Right atrium auricular region (tissue), 2 donors: ENCODE measurements at places on chromosomes 3 and 15.

DNA sequence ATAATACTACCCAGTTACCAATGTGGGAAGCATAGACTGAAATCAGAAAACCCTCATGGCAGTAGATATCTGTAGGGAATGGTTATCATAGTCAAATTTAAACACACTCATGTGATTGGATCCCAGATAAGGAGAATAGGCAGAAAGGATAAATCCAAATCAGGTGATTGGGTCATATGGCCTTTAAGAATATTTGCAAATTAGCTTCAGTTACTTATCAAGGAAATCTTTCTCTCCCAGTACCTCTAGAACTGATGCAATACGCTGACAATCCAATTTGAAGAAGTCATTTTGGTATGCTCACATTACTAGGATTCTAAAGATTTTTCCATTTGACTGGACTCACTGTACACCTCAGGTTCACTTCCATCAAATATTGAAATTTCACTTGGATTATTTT lies 87.7 kb upstream of the MNS1 start:
- DNase-seq = no peak

GRCh38 chr3:31157047-31157694 lies 262.7 kb upstream of the GADL1 start:
- DNase-seq = no peak

DNA sequence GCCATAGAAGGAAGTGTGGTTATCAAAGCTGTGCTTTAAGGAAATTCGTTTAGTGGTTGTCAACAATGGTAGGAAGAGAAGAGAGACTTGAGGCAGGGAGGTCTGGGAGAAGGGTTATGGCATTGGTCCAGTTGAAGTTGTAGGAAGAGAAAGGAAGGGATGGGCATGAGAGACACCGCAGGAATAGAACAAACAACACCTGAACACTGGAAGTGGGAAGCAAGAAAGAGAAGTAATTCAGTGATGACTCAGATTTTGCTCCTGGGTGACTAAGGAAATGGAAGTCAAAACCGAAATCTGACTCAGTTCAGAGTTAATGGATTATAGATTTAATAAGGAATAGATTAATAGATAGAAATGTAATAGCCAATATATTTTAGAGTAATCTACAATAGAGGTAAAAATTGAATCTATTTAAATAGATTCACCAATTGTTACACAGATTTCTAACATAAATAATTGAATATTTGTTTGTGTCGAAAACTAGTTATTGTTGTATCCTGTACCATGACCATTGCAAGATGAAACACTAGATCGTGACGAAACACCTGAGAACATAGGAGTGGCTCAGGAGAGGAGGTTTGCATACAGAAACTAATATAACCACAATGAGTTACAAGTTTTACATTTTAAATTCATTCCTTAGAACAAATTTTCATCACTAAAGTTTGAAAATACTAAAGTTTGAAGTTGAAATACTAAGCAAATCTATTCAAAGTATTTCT lies 36.0 kb downstream of the THBS1 start:
- DNase-seq = no peak

DNA sequence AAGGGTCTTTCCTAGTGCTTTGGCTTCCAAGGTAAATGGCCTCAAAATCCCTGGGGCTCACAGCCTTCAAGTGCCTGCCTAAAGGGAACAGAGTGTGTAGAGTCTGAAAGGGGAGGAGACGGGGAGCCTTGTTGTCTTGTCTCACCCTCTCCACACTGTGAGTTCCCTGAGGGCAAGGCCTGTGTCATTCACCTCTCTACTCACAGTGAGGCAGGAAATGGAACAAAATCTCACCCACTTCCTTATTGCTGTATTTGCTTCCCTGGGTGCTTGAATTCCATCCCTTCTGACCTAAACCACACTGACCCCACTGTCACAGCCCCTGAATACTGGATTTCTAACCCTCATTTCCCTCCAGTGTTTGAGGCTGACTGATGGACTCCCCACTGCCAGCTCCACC lies 197.5 kb downstream of the EPHB1 start:
- DNase-seq = no peak

GRCh38 chr3:101141135-101141534 lies 147.9 kb upstream of the ABI3BP start:
- no peak for DNase-seq

- no peak for DNase-seq
Measured at GRCh38 chr3:67605377-67605776, 49.0 kb downstream of the SUCLG2 start.

GRCh38 chr3:133303430-133303829 lies 96.4 kb upstream of the BFSP2 start:
- DNase-seq = no peak
